ENCODE measurements at places on chromosomes 5 and 9.

- no peak for DNase-seq
Measured at GRCh38 chr9:108521063-108521590, 334.7 kb downstream of the ACTL7B start.

- DNase-seq: no peak
Measured at GRCh38 chr5:94746731-94747124, 128.3 kb downstream of the SLF1 start.

- no peak for DNase-seq
Measured at GRCh38 chr9:120892748-120893610, 16.0 kb upstream of the PHF19 start.

- peak; percentile 47 for DNase-seq
Measured at GRCh38 chr9:113742878-113743277, 133.2 kb upstream of the ZNF618 start.

- no peak for DNase-seq
Measured at GRCh38 chr5:61493973-61494372, 161.9 kb downstream of the ZSWIM6 start.

GRCh38 chr5:89353837-89354551, 471.0 kb upstream of the MEF2C start:
- no peak for DNase-seq

GRCh38 chr5:42799668-42800114, 12.0 kb downstream of the SELENOP start:
- DNase-seq: no peak

DNA sequence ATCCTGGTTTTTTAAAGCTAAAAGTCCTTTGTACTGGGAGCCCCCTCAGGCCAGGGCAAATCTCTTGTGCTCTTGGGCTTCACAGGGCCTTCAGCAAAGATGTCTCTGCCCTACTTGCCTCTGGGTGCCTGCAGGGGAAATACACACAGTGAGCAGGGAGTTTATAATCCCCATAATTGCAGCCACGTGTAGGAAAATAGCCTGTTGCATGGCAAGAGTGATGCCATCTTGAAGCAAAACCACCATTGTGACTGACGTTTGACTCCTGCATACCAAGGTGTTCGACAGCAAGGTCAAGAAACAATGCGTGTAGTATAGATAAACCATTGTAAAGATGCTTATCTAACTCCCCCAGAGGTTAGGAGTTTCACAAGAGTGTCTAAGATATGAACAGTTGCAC, 11.4 kb upstream of the IL3 start:
- no peak for DNase-seq

GRCh38 chr9:25960178-25960577, 281.9 kb upstream of the TUSC1 start:
- DNase-seq: no peak

DNA sequence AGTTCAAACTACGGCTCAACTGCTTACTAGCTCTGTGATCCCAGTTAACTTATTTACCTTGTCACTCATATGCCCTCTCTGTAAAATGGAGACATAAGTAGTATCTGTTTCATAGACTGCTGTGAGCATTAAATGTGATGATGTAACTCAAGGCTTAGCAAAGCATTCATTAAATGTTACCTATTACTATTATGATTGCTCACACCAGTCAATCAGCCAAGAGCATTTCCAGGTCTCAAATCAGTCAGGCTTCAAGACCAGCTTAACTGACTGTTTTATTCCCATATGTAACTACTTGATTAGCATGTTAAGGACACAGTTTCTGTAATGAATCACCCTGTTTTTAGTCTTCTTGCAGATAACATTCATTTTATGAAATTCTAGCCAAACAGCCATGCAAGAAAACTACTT, 413.3 kb downstream of the MLLT3 start:
- no peak for DNase-seq

GRCh38 chr5:43155394-43156096, 34.8 kb downstream of the ZNF131 start:
- no peak for DNase-seq

- DNase-seq: no peak
Measured at GRCh38 chr5:90368454-90369246, 40.9 kb downstream of the CETN3 start.

DNA sequence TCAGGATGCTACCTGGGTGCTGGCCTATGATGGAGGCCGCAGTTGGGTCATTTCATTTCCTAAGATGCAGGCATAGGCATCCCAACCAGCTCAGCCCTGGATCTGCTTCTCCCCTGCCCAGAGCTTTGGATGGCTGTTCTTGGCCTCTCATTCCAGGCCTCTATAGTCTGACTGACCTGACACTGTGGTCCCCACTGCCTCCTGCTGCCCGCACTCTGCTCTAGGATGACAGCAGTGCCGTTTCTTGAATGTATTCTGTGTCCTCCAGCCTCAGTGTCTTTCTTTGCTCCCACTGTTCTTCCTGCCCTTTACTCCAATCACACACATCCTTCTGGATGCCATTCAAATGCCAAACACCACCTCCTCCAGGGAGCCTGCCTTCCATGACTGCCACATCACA, 235.7 kb downstream of the HSPA4 start:
- no peak for DNase-seq

DNA sequence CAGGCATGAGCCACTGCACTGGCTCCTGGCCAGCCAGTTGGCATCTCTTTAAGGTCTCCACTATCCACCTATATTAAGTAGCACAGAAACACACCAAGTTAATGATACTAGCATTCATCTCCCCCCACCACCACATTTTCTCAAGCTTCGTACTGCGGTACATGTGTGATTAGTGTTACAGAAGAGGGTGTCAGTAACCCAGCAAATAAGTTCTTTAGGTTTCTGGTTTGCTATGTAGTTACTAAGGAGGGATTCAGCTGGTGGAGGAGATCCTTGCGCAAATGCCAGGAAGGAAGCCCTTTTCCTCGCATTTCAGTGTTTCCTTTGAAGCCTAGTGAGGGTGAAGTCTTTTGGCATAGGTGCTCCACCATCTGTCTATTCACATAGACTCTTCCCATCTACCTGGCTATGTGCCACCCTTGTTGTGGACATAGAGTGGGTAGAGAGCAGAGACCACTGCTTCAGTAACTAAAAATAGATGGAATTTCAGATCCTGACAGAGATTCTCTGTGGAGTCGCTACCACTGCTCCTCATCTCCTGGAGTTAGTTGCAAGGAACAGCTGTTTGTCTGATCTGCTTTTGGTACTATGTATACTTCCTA, 16.7 kb downstream of the UBE2D2 start:
- DNase-seq: no peak

DNA sequence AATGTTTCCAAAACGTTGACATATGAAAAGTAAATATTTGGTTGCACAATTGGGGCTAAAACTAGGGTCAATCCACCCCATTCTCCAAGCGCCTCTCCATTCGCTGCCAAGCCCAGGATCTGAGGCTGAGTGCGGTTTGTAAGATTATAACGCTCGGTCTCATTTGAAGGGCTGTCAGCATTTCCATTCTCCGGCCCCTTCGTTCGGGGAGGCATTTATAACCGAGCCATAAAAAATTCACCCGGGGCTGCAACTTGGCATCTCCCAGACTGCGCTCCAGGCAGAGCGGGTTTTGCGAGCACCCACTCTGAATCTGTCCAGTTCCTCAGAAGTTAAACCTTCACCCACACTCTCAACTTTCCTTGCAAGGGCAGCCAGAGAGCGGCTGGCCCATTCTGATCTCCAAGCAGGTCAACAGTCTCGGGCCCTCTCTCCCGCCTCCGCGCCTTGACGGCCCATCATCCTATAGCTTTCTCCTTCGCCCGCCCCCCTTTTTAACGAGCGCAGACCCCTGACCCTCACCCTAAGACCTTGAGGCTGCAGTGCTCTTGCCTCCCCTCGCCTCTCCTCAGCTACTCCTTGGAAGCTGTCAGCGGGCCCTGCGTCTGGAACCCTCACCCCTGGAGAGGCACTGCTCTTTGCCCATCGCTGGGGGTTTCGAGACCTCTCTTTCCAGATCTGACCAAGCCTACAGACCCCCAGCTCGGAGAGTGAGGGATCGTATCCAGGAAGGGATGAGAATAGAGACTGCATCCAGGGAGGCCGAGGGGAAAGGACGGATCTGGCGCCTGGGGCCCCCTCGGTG, 1.1 kb downstream of the SLIT3 start:
- peak; percentile 93 for DNase-seq

DNA sequence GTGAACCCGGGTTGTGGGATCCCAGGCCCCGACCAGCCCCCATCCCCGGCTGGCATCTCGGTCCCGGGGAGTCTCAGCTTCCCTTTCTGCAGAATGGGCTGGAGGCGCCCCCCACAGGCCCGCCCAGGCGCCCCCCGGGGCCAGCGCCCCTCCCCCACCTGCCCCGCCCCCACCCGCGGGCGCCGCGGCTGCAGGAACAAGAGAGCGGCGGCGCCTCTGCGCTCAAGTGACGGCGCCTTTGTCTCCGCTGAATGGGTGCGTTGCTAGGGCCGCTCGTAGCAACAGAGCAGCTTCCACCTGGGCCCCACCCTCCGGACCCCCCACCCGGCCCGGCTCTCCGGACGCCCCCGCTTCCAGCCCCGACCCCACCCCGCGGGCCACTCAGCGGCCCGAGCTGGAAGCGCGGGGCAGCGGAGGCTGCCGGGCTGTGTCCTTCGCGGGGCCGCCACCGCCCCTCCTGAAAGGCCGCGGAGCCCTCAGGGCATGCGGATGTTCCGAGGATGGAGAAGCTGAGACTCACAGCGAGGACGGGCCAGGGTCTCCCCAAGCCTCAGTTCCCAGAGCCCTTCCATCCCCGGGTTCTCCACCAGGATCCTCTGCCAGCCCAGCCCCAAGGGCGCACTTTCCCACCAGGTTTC, 27.5 kb downstream of the ADGRD2 start:
- DNase-seq: no peak

- no peak for DNase-seq
Measured at GRCh38 chr5:141560151-141560550, 58.6 kb downstream of the DIAPH1 start.

DNA sequence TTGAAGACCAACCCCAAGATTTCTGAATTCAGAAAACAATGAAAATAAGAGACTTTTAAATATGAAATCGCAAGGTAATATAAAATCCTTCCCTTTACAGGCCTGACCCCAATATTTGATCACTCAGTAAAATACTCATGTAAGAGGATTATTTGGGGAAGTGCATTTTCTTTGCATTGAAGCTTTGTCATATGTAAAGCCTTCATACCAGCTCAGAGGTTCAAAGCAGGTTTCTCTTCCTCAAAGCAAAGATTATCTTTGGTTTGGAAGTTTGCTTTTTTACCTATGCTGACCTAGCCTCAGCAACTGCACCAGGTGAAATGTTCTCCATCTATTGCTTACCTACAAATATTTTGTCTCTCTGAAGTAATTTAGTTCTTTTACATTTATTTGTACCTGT, 106.5 kb upstream of the PARP8 start:
- DNase-seq: no peak

DNA sequence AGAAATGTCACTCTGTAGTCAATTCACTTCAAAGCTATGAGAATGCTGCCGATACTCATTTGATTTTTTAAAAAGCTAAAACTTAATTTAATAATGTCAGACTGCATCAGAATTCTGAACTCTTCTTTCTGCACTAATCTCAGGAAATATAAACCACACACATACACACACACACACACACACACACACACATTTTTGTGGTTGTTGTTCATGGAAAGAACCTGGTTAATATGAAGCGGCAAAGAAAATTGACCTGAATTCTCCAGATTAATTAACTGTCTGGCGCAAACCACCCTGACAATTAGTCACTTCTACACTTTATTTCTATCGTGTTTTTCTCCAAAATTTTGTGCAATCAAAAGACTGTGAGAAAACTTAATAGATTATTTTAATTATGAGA, 740.5 kb downstream of the TLE1 start:
- DNase-seq: no peak

DNA sequence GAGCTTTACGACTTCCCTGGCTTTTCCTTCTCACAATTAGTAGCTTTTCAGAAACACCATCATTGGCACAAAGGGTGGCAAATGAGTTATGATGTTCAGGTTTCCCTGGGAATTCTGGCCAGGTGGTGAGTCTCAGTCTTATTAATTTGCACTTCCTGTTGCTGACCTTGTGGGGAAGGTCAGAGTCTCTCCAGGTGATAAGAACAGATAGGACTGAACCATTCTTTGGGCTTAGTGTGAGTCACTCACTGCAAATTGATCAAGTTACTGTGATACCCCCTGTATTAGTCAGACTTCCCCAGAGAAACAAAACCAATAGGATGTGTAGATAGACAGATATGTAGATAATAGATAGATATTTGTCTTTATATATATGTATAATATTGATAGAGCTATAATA, 53.8 kb upstream of the RANBP3L start:
- no peak for DNase-seq

- no peak for DNase-seq
Measured at GRCh38 chr9:120619751-120620655, 40.0 kb upstream of the CDK5RAP2 start.

GRCh38 chr9:125902214-125902613, 155.0 kb downstream of the PBX3 start:
- no peak for DNase-seq

- DNase-seq: peak; percentile 97
Measured at GRCh38 chr9:130860458-130861316, 25.6 kb downstream of the ABL1 start.

DNA sequence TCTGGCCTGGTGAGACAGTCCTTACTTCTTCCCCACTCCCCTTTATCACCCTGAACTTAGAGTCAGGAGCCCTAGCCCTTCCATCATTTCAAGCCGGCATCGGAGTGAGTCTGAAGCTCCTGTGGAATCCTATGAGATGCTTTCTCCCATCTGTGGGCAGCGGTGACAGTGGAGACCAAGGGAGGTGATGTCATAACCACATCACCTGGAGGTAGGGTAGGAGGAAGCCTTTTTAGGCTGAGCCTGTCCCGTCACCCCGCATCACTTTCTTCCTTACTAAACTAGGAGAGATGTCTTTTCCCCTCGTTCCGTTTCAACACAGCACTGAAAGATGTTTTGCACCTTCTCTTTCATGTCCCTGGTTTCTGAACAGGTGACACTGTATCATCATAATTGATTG, 124.1 kb upstream of the WWC1 start:
- no peak for DNase-seq

- no peak for DNase-seq
Measured at GRCh38 chr9:136538599-136539426, 7.0 kb downstream of the NOTCH1 start.

DNA sequence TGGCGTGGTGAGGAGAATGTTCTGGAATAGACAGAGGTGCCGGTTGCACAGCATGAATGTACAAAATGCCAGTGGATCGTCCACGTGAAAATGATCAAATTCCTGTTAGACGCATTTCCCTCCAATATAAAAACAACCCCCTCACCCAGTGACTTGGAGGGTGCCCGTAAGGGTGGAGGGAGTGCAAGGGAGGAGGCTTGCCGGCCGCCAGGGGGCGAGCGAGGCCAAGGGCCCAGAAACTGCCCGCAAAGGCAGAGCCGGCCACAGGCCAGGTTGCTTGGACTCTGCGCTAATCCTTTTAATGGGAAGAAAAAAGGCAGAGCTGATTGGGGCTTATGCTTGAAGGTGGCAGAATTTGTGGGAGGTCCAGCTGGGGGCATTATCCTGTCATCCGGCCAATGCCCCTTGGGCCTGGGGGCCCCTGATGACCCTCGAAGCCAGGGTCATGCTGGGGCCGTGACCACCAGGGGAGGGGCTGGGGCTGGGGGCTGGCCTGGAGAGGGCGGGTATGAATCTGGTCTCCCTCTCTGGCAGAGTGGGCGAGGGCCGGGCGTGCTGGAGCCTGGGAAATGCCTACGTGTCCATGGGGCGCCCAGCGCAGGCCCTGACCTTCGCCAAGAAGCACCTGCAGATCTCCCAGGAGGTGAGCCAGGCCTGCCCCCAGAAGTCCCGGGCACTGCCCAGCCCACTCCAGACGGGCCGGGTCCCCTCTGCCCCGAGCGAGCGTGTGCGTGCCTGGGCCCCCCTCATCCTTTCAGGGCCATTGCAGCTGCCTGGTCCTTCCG, 12.0 kb downstream of the GPSM1 start:
- no peak for DNase-seq

GRCh38 chr5:75712091-75712490, 5.1 kb downstream of the POC5 start:
- no peak for DNase-seq

- DNase-seq: no peak
Measured at GRCh38 chr5:158541536-158542297, 558.0 kb downstream of the EBF1 start.
